ENCODE measurements at places on chromosomes 6 and 20. TPM values are rescaled to one million over a fixed set of nuclear protein-coding genes. Genes with fewer than 3 reads are reported as not detected.

DNA sequence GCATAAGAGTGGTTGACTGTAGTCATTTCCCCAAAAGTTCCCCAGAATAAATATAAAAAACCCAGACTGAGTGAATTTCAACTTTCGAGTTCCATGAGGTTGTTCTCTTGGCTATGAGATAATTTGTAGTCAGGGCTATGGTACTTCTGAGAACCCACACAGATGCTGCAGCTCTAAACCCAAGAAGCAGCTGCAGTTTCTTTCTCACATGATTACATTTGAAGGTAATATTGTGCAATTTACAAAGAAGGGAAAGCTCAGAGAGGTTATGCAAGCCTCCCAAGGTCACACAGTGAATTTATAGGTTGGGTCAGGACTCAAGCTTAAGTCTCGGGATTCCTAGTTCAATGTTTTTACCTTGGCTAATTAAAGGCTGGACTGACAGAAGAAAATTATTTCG, 29.7 kb upstream of the CD93 start:
- DNase-seq, result no peak

DNA sequence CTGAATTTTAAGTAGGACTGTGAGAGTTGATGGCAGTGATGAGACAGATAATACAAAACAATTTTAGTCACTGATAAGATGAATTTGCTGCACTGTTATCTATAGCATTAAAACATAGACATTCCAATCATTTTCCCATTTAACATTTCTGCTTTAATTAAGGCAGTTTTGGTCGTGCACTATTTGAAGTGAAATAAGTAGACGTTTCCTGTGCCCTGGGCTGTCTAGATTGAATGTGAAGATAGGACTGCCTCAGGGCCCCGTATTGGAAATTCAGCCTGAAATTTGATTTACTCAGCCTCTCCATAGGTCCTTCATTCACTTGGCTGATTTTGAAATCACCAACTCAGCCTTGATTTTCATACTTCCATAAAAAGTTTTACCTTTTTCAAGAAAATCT, 48.3 kb downstream of the ARID1B start:
- DNase-seq, result no peak

GRCh38 chr20:15756754-15757115, 816.5 kb downstream of the KIF16B start:
- no peak for DNase-seq

DNA sequence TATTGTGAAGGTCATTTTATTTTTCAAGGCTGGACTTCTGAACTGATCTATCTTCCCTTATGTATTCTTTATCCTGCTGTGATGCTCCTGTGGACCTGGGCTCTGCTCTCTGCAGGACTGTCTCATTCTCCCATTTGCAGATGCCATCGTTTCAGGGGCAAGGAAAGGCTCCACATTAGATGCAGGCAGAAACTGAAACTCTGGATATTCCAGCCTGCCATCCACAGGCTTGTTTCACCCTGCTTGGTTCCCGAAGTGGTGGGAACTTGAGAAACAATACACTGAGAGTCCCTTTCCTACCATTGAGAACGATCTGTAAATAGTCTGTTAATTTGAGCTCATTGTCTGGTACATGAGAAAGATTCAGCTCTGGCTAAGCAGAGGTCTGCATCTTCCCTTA, 197.5 kb upstream of the MAN1A1 start:
- no peak for DNase-seq

DNA sequence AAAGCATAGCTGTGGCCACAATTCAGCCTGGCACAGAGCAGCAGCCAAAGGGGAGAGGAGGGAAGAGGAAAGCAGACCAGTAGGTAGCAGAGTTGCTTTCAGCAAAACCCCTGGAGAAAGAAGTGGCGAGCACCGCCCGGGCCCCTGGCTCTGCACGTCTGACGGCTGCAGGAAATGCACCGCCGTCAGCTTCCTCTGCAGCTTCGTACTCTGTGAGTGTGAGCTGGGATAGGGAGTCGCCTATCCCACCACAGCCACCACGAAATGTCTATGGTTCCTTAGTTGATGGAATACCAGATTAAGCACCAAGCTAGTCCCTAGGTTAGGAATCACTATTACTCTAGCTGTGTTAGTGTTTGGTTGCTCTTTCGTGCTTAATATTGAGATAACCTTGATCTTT, 79.9 kb upstream of the NAA20 start:
- DNase-seq, result no peak

Gene POLH
- 17.5 TPM for total RNA-seq
